ENCODE measurements at places on chromosomes 11 and 22.

DNA sequence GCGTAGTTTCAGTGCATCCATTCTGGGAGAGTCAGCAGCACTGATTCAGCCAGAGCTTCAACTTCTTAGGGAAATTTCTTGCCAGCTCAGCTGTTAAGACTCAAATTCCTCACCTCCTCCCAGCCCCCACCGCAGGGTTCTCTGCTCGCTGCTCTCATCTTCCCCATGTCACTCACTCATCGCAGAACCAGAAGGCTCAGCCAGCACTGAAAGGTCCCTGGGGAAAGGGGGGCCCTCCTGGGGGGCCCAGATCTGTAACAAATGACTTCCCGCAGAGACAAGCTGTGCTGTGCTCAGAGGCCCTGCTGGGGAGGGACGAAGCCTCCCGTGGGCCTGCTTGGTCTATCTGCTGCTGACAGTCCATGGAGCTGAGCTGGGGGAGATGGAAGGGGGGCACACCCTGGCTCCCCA is 220.6 kb downstream of the NTM start:
- no peak for DNase-seq

DNA sequence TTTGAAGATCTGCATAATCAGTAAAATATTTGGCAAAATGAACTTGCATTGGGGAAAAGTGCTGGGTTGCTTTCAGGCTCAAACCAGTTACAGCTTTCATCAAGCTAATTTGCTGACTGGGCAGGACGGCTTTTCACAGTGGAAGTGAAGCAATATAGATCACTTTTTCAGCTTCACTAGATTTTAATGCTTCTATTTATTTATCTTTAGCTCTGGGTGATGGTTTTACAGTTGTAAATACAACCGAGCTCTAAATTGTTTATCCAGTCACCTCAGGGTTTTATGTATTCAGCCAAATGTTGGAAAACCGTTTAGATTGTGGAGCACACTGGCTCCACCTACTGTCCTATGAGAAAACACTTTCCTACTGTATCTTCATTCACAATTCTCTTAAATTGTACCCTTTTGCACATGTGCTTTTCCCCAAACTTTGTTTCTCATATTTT is 58.2 kb downstream of the ACER3 start:
- DNase-seq: no peak

- DNase-seq: peak; percentile 82
These were observed 1.0 kb downstream of the RASSF10 start for GRCh38 chr11:13009921-13010748.

- no peak for DNase-seq
These were observed 4.4 kb upstream of the FOXRED2 start for GRCh38 chr22:36510966-36511881.

GRCh38 chr11:1012740-1013630 is 23.5 kb downstream of the MUC6 start:
- no peak for DNase-seq

GRCh38 chr22:30889996-30890480 is 78.5 kb downstream of the MORC2 start:
- DNase-seq: no peak

DNA sequence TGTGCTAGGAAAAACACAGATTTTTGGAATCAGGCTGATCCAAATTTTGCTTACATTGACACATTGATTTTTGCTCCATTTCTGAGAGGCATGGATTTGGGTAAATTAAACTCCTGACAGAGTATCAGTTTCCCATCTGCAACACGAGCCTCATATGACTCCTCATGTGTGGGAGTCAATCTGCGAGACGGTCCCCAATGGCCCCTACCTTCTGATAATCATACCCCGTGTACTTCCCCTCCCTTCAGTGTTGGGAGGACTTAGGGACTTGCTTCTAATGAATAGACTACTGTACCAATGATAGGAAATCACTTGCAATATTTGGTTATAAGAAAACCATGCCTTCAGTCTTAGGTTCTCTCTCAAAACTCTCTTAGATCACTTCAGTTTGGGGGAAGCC is 302.7 kb downstream of the ETS1 start:
- no peak for DNase-seq

DNA sequence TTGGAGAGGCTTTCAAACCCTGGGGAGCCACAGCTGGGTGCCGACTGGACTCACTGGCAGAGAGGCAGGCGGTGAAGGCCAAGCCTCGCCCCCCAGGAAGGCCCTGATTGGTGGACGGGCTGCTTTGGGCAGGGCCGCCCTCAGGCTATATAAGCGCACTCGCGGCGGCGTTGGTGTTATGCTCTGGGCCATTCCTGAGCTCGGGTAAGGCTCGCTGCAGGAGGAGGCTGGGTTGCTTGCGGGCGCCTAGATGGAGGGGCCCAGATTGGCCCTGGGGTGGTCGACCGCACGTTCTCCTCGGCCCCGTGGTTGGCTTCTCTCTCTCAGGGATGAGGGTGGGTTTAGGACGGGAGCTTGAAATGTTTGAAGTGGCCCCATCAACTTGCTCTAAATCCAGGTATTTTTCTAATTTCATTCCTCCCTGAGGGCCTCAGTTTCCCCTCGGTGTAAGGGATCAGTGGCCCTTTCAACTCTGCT is at the start of gene SPDYC:
TSS of gene SPDYC (plus strand) at position 176 of the 477 bp plus-strand sequence. CDS start 1,125 bp downstream, outside the sequence.
- DNase-seq: no peak

GRCh38 chr22:49400136-49400940 is 427.3 kb downstream of the BRD1 start:
- DNase-seq: no peak

DNA sequence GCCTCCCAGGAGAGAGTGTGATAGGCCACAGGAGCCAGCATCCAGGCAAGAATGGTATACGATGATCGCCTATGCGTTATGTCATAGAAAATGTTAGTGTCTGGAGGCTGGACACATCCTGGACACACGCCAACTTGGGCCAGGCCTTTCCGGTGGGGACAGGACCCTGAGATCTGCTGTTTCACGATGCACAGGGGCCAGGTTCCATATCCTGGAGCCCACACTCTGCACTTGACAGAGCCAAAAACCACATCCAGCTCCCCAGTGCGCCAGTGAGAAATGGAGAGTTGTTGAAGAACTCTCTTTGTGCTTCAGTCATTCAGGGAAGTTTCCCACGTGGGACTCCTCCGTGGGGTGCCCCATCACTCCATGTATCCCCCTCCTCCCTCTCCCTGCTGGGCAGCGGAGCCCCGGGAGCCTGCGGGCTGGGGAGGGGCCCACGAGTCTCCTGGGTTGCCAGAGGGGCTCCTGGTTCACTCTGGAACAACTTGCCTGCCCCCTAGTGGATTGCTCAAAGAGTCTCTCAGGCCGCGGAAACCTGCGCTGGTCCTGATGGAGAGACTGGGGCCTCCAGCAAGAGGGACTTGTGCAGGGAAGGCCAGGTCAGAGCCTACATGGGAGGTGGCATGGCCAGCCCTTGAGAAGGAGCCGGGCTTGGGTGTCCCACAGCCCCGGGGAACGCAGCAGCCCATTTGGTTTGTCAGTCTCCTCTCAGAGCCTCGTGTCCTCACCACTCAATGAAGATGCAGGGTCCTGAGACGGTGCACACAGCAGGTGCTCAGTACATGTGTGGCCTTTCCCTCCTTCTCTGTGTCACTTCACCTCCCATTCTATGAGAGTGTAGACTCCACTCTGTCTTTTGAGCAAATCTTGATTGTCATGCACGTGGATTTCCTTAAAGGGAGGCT is 10.2 kb upstream of the LRRC32 start:
- DNase-seq: peak; percentile 62

DNA sequence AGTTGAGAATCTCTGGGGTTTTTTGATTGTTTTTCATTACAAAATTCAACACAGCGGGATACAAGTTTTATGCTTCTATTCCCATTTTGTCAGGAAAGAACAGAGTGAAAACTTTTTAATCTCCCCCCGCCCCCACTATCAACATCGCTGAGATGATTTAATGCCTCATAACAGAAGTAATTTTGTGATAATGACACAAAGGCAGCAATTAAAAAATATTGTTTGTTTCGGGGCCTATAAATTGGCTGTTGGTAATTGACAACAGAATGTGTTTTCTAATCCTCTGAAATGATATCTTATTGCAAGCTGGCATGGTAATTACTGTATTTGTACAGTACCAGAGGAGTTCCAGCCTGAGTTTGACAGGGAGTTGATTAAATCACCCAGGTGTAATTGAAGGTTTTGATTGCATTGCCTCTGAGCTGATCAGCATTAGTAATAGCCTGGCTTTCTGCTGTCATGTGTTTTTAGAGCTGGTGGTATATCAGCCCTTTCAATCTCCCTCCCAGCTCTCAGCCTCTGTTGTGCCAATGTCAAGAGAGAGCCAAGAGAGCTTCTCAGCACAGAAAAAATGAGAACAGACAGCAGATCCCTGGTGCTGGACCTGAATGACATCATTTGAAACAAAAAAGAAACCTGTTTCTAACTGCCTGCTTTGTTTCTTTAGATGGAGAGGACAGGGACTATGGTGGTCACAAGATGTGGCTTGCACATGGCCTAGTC is 265.1 kb downstream of the FAM76B start:
- no peak for DNase-seq

- no peak for DNase-seq
These were observed 46.4 kb downstream of the CD82 start for GRCh38 chr11:44611687-44612434.

- DNase-seq: no peak
These were observed 58.7 kb downstream of the AHNAK start for GRCh38 chr11:62487738-62488551.

- no peak for DNase-seq
These were observed 361 bp downstream of the SRPRA start for GRCh38 chr11:126268361-126268707.

- no peak for DNase-seq
These were observed 6.6 kb downstream of the ZBTB16 start for GRCh38 chr11:114066046-114066648.

- no peak for DNase-seq
These were observed 30.7 kb downstream of the PRR5L start for GRCh38 chr11:36326524-36327419.

- DNase-seq: no peak
These were observed 5.5 kb upstream of the GAB4 start for GRCh38 chr22:17013396-17014100.

DNA sequence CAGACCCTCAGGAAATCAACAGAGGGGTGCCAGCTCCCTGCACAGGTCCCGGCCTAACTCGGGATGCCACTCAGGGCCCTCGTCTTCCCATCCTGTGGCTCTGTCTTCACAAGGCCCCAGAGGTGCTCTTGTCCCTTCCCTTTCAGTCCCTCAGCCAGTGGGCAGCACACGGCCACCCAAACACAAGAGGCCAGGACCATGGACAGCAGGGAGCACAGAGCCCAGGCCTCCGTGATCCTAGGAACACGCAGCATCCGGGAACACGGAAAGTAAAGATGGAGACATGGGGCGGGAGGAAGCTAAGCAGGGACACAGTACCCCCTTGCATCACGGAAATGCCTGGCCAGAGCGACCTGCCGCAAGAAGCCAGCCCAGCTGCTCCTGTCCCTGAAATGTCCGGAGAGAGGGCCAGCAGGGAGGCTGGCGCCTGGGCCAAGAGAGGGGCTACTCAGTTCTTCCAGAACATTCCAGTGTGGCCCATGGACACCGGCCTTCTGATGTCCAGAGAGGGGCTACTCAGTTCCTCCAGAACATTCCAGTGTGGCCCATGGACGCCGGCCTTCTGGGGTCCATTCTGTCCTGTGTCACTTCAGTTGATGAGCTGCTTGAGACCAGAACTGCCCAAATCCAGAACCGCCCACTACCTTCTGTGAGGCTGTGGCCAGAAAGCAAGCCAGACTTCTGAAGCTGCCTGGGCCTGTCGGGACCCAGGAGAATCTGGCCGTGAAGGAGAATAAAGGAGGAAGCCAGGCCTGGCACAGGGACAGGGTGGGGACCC is 274.0 kb downstream of the BRD1 start:
- DNase-seq: peak; percentile 30

GRCh38 chr11:64348383-64349024 is 8.5 kb downstream of the CCDC88B start:
- DNase-seq: no peak

DNA sequence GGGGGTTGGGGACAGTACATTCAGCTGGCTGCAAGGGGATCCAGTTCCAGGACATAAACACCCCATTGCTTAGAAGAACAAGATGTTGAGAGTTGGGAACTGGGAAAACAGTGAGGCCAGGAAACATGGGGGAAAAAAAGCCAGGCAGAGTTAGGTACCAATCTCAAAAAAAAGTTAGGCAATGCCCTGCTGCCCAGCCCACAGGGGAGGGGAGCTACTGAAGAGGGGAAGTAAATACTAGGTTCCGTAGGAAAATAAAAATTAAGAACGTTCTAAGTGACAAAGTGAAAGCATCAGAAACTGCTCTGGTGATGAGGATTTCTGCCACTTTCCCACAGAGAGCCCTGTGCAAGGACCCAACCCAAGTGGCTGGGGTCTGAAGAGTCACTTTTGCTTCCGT is 12.0 kb downstream of the SPTBN2 start:
- no peak for DNase-seq

DNA sequence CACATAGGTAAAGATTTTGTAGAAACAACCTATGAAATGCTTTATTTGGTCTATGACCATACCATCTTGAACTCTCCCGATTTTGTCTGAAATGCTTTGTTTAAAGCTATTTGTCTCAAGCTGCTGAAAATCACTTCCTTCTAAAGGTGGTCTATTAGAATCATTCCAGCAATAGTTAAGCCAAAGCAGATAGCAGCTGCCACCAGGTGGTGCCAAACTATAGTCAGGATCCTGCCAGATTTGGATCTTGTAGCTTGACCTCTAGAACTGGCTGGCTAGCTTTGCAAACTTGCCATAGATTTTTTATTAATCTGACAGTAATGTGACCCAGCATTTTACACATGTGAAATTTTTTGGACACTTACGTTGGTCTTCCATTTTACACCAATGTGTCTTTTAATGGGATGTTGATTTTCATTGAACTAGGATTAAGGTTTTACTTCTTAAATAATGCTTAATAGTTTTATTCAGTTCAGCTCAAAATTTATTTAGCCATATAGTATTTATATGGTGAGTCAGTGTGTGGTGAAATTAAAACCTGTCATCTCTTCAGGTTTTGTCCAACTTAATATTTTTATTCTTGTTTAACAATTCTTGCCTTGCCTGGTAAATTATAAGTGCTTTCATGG is 19.7 kb downstream of the CTR9 start:
- peak; percentile 65 for DNase-seq

GRCh38 chr22:27133019-27133431 is 475.6 kb downstream of the MIAT start:
- no peak for DNase-seq

DNA sequence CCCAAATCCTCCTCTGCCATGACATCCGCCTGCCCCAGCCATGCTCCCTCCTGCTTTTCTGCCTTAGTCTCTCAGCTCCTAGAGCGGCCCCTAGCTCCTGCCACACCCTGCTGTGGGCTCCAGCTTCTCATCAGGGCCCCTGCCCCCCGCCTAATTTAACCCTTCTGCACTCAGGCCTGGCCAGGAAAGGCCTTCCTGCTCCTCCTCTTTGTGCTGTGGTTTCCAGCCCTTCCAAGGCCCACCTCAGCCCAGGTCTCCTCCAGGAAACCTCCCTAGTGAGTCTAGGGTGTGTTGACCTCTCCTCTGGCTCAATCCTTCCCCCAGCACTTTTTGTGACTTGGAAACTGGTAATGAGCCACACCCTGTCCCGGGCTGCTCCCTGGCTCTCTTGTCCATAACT is 11.3 kb downstream of the PTPN5 start:
- no peak for DNase-seq

DNA sequence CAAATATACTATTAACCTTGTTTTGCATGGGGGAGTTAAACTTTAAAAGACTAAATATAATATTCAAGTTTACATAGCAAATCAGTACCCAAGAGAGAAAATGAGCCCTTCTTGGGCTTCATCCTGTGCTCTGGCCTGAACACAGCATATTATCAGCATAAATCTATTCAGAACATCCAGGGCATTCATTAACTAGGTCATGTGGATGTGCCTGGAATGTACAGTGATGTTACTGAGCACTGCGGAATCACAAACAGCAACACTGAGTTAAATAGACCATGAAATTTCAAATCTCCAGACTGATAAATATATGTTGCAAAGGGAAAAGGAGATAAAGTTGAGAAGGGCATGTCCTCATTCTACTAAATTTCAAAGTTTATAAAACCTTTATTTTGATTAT is 426.4 kb downstream of the AASDHPPT start:
- DNase-seq: no peak
